ENCODE measurements at places on chromosomes 4 and X.

DNA sequence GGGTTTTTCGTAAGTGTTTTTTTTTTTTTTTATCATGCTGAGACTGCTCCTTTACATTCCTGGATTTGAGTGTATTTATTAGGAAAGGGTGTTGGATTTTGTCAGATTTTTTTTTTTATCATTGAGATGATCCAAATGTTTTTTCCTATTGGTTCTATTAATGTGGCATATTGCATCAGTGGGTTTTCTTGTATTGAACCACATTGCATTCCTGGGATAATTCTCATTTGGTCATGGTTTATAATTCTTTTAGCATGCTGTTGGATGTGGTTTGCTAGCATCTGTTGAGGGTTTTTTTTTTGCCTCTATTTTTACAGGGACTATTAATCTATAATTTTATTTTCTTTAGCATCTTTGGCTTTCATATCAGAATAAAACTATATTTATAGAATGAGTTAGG is 28.8 kb downstream of the COL4A5 start:
- DNase-seq = no peak

GRCh38 chr4:82217986-82218715 is 155.6 kb downstream of the HNRNPD start:
- no peak for DNase-seq

DNA sequence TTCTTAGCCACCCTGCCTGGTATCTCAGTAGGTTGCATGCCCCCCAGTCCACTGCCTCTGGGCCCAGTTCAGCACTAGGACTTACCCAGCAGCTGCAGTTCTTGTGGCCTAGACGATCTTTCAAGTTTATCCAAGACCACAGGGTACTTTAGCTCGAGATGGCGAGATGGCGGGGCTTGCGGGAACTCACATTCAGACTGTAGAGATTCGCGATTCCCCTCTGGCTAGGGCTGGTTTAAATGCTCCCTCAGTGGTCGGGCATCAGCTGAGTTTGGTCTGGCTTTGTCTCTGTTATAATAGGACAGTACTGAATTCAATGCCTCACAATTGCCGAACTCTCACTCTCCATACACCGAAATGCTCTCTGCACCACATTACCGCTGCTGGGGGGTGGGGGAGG is 18.4 kb upstream of the RFC1 start:
- no peak for DNase-seq

DNA sequence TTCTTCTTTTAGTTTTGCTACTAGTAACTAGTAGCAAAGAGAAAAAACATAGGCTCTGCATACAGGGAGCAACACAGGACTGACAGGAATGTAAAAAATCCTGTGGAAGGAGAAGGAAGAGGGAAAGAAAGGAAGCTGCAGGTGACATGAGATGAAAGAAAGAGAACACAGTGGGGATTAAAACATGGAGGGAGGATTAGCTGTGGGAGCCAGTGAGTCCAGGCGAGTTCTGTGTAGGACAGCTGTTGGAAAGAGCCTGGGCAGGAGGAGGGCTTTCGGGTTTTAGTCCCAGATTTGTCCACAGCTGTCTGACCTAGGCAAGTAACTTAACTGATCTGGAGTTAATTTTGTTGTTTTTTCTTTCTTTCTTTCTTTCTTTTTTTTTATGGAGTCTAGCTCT is 21.6 kb downstream of the CCNG2 start:
- DNase-seq = no peak

DNA sequence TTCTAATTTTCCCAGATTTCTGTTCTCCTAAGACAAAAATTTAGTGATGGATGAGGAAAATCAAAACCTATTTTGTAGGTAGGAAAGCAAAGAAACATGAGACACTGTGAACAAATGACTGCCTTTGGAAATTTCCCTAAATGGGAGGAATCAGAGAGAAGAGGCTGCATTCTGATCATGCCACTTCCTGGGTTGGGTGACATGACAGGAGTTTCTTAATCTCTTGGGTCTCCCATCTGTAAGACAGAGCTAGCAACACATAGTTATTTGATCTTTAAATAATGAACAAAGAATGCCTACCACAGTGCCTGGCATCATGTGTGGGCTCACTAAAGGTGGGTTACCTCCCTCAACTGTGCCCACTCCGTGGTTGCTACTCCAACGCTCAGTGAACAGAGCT is 57.1 kb downstream of the CCDC149 start:
- no peak for DNase-seq

DNA sequence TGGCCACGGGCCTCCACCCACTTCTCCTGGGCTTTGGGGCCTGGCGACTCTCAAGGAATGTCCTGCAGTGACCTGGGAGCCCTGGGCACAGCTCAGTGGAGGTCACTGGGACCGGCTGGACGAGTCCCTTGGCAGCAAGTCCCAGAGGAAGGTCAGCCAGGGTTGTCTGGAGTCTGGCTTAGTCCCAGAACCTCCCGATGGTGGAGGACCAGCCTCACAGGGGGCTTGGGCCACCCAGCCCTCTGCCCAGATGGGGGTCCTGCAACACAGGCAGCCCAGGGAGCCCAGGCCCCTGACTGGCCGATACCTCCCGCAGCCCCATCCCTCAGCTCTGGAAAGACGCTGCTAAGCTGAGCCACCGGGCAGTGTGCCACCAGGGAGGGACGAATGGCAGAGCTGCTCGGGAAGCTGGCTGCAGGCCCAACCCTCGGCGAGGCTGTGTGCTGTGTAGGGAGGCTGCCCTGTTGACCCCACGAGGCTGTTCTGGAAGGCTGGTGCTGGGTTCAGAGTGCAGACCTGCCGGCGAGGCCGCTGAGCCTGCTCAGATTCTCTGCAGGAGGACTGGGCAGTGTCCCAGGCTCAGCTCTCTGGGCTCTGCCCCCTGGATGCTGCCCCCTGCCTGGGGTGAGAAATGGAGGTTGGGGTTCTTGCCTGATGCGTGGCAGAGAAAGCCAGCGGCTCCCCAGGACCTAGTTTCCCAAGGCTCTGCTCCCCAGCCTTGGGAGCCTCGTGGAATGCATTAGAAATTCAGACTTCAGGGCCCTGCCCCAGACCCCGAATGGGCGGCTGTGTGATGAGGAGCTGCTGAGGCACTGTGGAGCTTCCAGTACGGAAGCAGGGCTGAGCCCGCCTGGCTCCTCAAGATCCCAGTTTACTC is 61.7 kb downstream of the ADRA2C start:
- no peak for DNase-seq
